ENCODE measurements at places on chromosomes 7 and 10.

DNA sequence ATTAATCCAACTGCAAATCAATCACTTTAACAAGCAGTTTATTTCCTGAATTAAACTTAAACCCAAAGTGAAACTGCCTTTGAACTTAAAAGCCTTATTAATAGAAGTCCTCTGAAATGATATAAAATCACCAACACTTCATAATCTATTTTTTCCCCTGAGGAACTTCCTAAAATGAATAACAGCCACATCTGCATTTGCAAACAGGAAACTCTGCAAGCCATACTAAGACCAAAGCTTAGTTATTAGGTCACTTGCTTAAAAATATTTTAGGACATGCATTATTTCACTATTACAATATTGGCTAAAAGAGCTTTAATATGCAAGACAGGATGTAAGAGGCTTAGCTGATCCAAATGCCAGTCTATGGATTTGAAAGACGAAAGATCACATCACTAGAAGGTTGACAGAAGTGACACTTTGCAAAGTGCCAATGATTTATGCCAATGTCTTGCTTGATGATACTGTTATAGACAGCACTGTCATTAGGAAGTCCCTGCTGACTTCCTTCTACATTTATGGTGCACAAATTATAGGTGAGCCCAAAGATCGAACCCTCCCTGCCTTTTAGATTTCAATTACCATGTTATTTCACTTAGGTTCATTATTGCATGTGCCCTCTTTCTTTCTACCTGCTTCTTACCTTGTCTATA lies 99.9 kb upstream of the SKAP2 start:
- no peak for DNase-seq

DNA sequence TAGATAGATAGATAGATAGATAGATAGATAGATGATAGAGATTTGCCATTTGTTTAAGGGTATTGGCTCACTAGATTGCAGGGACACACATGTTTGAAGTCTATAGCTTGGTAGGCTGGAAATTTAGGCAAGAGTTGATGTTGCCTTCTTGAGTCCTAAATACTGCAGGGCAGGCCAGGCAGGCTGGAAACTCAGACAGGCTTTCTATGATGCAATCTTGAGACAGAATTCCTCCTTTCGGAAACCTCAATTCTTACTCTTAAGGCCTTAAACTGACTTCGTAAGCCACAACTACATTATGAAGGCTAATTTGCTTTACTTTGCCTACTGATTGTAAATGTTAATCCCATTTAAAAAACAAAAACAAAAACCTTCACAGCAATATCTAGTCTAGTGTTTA lies 322.9 kb upstream of the AKR1E2 start:
- peak; percentile 13 for DNase-seq

GRCh38 chr7:95330204-95330960 lies 6.0 kb upstream of the PON1 start:
- peak; percentile 64 for DNase-seq

- no peak for DNase-seq
Measured at GRCh38 chr10:123633106-123633505, 33.0 kb upstream of the GPR26 start.

DNA sequence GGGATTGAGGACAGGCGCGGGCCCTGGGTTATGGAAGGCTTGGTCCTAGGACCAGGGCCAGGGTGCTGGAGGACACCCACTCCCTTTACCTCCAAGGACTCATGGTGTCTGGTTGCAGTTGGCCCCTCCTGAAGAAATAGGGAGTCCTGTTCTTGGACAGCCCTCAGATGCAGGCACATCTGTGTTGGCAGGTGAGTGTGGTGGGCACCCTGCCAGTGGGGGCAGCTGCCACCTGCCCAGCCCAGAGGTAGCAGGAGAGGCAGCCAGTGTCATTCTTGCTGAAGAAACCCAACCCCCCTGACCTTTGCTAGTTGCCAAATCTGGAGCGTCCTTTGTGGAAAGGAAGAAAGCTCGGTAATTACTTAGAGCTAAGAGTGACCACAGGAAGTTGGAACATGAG lies 8.3 kb downstream of the GALNT17 start:
- no peak for DNase-seq

- DNase-seq = no peak
Measured at GRCh38 chr10:125018576-125019143, 76.7 kb downstream of the ZRANB1 start.

- no peak for DNase-seq
Measured at GRCh38 chr10:5400468-5401240, 4.0 kb downstream of the TUBAL3 start.

GRCh38 chr10:89904755-89905154 lies 203.4 kb downstream of the KIF20B start:
- DNase-seq = no peak

DNA sequence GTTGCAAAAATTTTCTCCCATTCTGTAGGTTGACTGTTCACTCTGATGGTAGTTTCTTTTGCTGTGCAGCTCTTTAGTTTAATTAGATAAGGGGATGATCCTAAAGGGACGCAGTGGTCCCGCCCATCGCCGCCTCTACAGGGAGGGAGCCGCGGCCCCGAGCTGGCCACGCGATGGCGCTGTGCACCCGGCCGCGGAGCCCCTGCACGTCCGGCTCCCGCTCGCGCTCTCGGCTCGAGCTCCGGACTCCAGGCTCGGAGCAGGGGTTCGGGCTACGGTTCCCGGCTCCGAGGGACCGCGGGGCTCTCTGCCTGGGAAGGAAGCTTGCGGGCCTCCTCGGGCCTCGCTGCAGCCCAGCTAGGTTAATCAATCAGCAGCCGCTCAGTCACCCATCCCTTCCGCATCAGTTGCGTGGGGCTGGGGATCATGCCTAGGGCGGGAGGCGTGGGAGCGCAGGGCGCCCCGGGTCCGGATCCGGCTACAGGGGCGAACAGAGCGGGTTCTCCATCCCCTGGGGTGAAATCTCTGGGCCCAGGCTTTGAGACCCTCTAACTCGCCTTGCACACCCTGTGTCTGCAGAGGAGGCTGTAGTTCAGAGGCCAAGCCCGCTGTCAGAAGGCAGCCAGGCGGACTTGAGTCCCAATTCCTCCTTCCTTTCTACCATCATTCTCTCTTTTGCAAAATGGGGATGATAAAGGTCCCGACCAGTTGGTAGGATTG lies 97.9 kb downstream of the WDR11 start:
- DNase-seq = peak; percentile 84

DNA sequence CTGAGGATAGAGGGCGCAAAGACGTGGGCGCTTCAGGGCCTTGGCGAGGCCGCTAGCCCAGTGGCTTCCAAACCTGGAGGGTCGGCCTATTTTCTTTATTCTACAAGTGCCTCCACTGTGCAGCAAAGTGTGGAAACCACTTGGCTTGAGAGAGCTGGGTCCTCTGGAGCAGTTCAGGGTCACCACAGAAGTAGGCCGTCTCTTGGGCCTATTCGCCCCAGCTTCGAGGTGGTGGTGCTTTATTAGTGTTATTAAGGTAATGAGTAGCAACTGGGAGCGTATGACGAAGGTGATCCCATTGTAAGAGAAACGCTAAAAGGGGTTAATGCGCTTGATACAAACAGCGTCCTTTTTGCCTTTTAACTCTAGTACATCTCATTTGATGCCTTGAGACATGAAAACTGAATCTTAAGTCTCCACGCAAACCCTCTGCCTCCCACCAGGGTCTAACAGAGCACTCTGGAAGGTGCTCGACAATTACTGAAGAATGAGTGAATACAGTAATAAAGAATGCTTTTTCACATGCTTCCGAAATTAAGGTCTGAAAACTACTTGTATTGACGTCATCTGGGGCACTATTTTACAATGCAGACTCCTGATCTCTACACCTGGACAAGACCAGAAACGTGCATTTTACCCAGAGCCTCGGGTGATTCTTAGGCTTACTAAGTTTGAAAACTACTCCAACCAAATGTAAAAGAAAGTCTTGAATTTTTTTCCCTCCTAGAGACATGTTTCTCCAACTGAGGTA lies 647 bp upstream of the GSAP start:
- DNase-seq = no peak

DNA sequence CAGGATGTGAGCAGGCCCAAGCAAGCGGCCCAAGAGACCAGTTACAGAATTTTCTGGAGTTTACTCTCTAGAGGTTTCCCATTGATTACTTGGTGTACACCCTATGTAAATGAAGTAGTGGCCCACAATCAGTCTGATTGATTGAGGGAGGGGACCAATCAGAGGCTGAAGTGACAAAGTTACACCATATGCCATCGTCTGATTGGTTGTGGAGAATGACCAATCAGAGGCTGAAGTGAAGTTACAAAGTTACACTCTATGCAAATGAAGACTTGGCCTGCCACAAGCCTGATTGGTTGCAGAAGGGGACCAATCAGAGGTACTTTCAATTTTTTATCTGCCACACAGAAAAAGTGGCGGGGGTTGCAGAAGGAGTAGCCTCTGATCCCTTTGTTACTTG lies 83.7 kb downstream of the KIF20B start:
- no peak for DNase-seq

DNA sequence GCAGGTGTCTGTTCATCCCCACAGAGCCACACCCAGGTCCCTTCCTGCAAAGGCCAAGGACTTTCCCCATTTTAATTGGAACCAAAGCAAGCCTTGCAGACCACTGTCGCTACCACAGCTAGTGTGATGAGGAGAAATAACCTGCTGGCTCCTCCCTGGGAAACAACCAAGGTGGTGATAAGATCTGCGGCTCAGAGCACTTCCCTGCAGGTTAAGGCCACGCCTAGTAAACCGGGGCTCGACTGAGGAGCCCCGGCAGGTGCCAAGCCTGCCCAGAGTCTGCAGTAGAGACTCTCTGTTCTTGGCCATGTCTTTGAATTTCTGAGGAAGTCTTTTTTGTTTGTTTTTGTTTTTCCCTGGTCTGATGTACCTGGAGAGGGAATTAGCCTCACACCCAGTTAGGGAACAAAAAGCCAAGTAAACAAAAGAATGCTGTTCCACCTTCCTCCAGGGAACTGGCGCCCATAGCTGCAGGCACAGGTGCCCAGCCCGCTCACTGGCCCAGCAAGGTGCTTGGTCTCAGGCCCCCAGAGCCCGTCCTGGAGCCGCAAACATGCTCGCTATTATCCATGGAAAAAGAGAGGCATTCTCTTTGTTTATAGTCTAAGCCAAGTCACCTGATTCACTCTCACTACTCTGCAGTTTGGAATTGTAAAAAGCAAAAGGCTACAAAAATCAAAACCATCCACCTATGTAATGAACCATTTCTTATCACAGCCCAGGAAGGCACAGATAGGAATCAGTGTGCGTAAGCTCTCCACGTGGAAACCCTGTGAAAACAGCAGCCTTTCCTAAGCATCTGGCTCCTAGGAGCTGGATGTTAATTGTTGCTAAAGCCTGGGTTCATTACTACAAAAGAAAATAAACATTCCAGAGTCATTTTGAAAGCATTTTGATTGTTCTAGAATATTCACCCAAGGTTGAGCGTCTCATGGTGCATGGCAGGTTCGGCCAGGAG lies 2.7 kb downstream of the GPR146 start:
- DNase-seq = no peak

DNA sequence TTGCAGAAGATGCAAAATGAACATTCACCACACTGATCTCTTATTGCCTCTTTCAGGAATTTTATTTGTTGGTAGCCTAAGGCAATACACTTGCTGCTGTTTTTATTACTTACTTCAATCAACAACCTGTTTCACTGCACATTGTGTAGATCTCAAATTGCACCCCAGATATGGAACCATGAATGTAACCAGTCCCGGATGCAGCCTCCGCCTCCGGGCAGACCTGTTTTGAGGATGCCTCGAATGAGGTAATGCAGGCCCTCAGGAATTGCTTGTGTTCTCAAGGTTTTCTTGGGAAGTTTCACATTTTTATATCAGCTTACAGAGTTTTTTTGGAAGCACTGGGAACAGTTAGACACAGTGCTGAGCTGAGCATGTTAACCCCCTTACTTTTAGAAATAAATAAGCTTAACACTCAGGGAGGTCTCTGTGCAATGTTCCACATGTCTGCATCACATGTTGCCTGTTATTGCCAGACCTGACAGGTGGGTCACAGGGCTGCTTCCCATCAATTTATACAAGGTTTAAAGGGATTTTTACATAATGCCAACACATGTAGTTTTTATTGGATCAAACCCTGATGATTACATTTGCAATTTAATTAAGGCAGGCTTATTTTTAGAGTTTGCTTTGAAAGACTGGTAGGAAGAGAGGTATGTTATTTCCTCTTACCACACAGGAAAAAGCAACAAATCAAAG lies 193.1 kb upstream of the POM121L12 start:
- DNase-seq = no peak

DNA sequence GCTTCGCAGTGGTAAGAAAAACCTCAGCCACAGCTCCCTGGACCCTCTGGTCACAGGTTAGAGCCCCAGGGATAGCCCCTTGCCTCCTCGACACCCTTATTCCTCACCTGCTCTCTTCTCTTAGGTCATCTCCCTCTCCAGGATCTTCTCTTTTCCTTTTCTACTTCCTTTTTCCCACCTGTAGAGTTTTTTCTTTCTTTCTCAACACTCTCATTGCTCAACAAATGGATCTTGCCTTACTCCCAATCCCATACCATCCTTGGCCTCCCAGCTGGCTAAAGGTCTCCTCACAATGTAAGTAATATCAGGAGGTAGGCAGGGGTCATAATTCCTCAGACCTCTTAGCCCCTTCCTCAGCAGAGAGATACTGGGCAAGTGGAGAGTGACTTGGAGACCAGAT lies 17.2 kb downstream of the WNT8B start:
- no peak for DNase-seq

- peak; percentile 17 for DNase-seq
Measured at GRCh38 chr7:131829947-131830558, 273.6 kb upstream of the PODXL start.

DNA sequence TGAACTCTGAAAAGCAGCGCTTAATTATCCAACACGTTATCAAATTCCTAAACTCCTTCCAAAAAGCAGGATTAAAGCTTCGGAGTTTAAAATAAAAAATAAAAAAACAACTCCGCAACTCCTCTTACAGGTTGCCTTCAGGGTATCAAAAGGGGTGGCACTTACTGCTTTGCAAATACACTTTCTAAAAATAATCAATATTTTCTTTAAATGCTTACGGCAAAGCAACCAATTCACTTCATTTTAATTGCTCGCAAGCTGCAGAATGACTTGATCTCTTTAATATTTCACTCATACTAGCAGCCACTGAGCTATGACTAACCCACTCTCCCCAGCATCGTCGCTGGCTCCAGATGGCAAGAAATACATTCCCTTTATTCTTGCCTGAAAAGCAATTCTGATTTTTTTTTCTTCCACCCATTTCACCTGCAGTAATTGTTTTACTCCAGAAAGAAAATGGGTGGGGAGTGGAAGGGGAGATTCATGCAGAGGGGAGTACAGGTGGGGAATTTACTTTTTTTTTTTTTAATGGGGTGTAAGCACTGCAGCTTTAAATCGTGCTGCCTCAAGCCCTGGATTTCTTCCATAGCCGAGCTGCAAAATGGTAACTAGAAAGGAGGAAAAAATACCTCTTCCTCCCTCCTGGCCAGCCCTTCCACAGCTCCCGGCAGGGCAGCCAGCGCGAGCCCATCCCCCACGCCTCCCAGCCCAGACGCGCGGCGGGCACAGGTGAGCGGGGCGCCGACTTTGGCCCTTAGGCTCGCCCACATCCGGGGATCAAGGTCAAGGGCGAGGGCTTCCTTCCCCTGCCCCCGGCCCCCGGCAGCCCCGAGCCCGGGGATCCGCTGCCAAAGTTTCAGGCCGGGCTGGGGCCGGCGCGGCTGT lies 54.2 kb upstream of the FHIP2A start:
- peak; percentile 58 for DNase-seq
